ENCODE measurements at places on chromosomes 16 and 17.

GRCh38 chr17:47707056-47707804, 13.3 kb downstream of the TBKBP1 start:
- DNase-seq, result peak; percentile 9

DNA sequence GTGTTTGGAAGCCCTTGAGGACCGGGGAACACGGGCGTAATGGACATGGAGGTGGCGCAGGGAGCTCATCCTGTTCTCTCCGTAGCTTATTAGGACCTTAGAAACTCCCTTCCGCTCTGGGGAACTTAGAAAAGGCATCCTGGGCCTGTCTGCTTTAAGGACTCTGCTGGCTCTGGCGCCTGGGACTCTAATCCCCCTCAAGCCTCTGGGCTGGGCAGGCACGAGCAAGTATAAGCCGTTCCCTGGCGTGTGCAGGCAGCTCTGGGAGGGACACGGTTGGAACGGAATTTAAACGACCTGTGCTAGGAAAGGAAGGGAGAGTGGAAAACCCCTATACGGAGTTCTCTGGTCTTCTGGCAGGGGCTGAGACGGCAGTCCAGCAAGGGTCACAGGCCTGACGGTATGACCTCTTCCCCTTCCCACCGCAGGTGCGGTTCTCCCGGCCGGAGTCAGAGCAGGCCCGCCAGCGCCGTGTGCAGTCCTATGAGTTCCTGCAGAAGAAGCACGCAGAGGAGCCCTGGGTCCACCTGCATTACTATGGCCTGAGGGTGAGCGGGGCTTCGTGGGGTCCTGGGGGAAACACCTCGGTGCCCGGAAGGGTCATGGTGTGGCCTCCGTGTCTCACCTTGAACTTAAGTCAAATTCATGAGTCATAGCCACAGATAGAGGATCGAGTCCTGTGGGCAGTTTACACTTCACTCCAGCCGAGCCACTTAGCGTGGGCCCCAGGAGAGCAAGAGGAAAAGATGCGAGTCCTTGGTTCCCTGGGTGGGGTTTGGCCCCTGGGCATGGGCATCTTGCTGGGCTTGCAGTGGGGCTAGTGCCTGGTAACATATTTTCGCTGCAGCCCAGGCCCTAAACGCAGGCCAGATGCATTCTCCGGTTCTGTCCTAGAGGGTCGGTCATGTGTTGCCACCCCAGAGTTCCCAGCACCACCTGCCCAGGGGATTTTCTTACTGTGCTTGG, 17.7 kb downstream of the POLR3E start:
- no peak for DNase-seq

DNA sequence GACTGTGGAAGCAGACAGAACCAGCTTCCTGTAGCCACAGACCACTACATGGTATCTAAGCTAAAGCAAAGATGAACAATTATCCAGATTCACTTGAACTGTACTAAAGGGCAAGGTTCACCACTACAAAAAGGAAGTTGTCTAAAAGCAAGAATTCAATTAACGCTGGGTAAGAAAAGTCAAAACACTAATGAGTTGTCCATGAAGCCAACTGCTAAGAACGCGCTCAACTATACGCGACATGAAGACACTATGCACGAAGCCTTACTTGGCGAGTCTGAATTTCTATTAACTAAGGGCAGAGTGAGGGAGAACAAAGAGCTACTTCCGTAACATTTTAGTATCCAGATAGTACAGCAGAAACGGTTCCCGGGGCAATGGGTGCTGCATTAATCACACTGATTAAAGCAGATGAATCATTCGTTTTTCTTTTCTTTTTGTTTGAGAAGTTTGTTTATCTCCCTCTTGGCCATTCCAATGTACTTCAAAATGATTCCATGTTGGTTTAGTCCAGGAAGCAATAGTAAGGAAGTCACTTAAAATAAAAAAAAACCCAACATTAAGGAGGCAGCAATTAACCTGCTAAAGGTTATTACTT, 2.8 kb upstream of the RPS15A start:
- DNase-seq, result no peak

- peak; percentile 52 for DNase-seq
Measured at GRCh38 chr16:19868421-19868820, 16.2 kb downstream of the GPRC5B start.

Data from posterior cingulate gyrus (tissue), 11 donors.